ENCODE measurements at places on chromosomes 1 and 21. TPM values are rescaled to one million over a fixed set of nuclear protein-coding genes. Genes with fewer than 3 reads are reported as not detected.

The AMY1A gene
- total RNA-seq = not detected

- DNase-seq = no peak
Measured at GRCh38 chr1:218896202-218896601, 277.5 kb upstream of the LYPLAL1 start.

- DNase-seq = no peak
Measured at GRCh38 chr1:64523413-64524337, 53.7 kb downstream of the CACHD1 start.

The ZRANB2 gene
- 123 TPM for total RNA-seq

The KRTAP19-3 gene
- total RNA-seq = not detected

DNA sequence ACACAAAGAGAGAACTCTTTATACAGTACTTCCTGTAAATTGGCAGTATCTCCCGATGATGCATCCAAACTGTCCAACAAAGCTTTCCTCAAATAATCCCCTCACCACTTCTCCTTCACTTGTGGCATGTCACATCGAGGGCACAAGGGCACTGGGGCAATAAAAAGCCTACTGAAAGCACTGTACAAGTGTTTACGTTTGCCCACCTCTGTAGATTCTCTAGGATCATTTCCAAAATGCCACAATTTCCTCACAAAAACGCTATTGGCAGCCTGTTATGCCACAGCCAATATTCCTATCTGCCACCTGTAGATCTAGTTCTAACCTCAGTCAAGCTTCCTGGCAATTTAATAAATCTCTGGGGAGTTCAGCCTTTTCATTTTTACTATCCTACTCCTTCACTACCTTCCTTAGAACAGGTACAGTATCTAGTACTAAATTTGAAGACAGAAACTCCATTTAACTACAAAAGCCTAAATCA is 39.9 kb downstream of the HNRNPR start:
- no peak for DNase-seq

DNA sequence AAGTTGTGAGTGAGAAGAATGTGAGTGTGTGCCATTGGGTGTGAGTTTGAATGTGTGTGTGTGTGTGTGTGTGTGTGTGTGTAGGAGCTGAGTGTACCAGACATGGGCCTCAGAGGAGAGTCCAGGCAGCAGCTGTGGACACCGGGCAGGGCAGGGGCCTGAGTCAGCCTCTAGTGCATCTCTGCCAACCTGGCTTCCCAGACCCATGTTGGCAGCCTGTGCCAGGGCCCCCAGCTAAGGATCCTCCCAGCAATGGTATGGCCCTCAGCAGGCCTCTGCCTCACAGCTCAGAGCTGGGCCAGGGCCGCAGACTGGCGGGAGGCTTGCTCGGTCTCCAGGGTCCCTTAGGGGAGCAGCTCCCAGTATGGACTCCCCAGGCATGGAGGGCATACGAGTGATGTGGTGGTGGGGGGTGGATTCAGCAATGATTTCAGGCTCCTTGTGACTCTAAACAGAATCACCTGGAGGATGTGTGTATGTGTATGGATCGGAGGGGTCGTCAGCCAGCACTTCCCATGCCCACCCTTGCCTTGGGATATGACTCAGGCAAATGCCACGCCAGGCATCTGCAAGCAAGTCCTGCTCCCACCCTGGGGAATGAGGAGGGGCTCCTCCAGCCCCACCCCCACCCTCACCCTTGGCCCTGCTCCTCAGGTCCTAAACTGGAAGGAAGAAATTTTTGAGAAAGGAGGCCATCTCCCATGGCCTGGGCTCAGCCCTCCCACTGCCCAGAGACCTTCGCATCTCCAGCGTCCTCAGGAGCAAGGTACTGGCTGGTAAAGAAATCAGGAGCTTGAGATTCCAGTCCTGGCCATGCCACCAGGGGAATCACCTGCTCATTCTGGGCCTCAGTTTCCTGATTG is 1.8 kb upstream of the FOXO6 start:
- DNase-seq = no peak

The C4BPB gene
- 2.7 TPM for total RNA-seq

DNA sequence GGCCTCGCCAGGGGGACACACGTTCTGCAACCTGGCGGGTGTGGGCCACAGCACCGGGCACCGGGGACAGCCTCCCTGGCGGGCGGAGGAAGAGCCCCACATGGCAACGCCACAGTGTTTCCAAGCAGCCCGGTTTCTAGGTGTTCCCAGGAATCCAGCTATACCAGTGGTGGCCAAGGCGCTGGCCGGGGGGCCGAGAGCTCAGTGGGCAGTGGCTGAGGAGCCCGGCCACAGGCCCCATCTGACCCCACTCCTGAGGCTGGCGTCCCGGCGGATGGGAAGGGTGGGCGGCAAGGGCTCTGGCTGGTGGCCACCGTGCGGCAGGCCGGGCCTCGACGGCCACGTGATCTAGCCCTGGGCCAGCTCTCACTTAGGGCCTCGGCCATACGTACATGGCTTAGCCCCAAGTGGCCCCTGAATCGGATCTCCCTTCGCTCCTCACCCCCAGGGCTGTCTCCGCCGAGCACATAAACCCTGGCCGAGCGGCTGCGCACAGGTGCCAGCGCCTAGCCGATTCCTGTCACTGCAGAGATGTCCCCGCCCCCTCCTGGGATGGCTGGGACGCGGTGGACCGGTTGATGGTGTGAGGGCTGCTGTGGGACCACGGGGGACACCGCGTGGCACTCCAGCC is 68.7 kb downstream of the MORN1 start:
- DNase-seq = no peak

The CYP4Z1 gene
- total RNA-seq = not detected

DNA sequence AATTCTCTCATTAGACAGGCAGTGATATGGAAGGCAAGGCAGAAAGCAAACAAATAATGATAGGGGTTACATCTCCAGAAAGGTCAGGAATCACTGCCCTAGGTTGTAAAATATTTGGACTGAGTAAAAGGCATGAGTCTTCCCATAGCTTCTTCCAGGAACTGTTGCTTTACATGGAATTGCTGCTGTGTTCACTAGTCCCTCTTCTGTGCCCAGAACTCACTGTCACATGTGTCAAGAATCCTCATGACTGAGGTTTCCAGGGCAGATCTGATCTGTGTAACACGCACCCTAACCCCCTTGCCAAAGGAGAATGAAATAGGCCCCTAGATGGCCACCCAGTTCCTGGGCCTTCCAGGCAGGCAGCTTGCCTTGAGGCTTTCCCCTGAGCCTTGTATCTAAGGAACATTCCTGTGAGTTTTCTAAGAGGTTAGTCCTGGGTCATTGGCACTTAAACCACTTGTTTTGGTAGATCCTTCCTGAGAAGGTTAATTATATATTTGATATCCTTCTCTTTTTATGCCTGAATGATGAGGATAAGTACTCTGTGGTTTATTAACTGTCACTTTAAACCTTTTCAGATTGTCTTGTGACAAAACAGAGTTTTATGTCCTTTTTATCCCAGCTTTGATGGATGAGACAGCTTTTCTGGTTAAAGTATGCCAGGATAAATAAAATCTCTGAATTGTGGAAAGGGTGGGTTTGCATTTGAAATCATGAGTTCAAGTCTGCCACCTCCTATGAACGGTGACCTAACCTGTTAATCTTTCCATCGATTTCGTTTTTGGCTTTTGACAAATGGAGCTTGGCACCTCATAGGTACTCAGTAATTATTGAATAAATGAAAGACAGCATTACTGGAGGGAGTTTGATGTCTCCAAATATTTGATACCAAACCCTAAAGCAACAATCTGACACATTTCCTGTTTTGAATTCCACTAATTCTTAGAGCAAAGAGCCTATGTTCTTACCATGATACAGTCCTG is 163.3 kb downstream of the DHRS3 start:
- no peak for DNase-seq

The SELP gene
- total RNA-seq = 0.45 TPM

DNA sequence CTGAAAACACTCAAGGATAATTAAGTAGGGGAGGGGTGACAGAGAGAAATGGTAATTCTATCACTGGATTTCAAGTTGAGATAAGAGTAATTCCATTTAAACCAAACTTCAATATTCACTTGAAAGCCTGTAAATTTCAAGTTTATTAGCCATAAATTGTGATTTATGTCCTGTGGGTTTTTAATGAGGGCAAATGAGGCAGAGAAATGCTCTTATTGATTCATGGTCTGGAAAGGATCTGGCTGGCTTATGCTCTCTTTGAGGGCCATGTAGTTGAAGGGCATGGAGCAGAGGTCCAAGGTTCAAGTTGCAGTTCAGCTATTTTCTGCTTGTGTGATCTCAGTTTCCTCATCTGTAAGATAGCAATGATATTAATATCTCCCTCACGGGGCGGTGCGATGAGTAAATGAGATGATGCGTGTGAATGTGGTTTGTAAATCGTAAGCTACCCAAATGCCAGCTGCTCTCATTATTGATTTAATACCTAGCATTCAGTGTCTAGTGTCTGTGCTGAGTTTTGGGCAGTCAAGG is 12.3 kb downstream of the OLFML3 start:
- DNase-seq = no peak

DNA sequence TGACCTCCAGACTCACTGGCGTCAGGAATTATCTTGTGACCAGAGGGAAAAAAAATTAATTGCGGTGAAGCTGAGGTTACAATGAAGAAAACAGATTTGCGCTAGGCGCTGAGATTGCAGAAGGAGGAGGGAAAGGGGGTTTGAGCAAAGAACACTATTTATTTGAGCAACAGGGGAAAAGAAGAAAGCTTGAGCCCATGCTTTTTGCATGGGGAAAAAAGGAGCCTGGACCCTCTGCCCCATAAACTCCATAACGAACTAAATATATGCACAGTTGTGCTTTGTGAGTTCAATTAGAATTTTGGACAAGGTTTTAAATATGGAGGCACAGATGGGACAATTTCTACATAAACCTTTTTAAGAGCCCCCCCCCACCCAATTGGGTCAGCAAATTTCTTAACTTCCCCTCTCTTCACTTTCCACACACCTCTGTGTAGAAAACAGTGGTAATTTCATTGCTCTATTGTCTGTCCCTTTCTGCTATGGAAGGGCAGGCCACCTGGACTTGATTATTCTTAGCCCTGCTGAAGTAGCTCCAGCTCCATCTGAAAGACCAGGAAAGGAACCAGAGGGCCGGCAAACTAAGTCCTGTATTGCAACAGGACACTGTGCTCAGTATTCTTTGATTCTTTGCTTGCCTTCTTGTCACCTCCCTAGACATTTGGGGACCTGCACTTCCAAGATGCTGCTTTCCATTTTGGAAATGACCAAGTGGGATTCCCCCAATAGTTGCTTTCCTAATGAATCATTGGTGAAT is 862 bp upstream of the ID3 start:
- no peak for DNase-seq

DNA sequence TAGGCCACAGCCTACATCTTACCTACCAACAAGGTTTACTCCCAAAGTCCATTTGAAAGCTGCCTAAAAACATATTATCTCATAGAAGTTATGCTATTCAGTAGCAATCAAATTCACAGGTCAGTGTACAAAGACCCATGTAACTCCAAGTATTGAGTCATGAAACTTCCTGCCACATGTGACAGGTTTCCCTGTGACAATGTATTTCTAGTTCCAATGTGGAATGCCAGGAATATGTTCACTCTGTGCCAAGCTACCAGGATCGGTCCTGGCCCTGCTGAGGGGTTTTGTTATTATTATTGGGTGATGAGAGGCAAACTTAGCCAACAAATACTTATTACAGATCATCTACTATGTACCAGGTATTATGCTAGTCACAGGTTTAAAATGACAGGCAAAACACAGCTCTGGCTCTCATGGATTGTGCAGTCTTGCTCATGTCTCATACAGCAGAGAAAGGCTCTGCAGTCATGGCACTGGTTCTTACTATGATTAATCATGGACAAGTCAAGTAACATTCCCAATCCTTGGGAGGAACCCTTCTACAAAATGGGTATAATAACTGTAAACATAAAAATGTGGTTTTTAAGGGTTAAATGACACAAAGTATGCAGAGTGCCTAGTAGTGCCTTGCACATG is 22.5 kb downstream of the DPH5 start:
- DNase-seq = no peak

The UBL4B gene
- not detected for total RNA-seq

DNA sequence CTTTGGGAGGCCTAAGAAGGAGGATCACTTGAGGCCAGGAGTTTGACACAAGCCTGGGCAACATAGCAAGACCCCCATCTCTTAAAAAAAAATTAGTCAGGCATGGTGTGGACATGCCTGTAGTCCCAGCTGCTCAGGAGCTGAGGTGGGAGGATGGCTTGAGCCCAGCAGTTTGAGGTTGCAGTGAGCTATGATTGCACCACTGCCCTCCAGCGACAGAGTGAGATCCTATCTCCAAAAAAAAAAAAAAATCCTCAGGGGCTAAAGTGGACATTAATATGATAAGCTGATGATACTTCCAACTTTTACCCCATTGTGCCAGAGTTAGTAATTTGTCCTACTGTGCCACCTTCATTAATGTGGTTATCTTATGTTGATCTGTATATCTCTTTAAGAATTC is 327.8 kb upstream of the FMN2 start:
- no peak for DNase-seq

DNA sequence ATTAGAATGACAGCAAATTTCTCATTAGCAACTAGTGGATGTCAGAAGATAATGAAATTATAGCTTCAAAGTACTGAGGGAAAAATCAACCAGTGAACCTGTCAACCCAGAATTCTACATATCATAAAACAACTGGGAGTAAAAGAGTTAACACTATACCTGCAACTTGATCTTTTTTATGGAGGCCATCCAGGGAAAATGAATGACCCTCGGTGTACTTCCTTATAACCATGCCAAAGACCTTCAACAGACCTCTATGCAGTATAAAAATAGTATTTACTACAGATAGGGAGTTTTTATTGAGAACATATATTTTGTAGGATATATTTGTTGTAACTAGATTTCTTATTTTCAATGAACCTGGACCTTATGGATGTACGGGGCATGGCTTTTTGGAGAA is 392.5 kb upstream of the ZRANB2 start:
- DNase-seq = no peak

The GPR25 gene
- total RNA-seq = 0.75 TPM

DNA sequence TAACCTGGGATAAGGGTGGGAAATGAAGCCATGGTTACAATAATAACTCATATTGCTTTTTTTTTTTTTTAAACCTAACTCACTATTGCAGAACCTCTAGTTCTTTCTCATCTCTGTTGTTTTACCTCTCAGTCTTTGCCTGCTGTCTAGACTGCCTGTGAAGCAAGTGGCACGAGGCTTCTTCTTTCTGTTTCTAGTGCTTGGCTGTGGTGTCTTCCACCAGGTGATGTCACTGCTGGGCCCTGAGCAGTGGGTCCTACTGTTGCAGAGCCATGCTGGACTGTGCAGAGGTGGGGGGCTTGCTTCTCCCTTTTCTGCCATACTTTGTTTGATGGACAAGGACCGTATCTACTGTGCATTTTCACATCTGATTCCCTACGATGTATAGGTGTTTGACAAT is 51.7 kb downstream of the ZNF326 start:
- no peak for DNase-seq

The CDK11B gene
- 40.8 TPM for total RNA-seq

All from activated naive CD8-positive, alpha-beta T cell treated with anti-CD3 and anti-CD28 coated beads, Interleukin-2, amount 10 ng/mL, durations not matched to agents 7 days and 5 days (primary cell).